HT-29 (cell line): ENCODE measurements at places on chromosomes 5 and 9. TPM values are rescaled to one million over a fixed set of nuclear protein-coding genes. Genes with fewer than 3 reads are reported as not detected.

DNA sequence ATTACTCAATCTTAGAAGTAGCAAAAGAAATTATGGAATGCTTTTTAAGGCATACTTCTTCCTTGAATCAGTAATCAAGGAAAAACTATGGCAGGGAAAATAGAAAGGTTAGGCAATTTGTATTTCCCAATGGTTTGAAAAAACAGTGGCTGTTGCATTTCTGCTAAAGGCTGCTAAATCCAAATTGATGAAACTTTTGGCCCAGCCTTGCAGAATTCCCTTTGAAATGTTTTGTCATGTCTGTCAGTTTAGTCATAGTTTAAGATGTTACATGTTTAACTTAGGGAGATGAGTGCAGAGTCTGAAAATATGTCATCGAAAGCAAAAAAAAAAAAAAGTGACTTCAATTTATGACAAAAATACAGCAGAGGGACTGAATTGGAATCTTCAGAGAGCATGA lies 878.9 kb upstream of the WWC1 start:
- DNase-seq, result no peak

DNA sequence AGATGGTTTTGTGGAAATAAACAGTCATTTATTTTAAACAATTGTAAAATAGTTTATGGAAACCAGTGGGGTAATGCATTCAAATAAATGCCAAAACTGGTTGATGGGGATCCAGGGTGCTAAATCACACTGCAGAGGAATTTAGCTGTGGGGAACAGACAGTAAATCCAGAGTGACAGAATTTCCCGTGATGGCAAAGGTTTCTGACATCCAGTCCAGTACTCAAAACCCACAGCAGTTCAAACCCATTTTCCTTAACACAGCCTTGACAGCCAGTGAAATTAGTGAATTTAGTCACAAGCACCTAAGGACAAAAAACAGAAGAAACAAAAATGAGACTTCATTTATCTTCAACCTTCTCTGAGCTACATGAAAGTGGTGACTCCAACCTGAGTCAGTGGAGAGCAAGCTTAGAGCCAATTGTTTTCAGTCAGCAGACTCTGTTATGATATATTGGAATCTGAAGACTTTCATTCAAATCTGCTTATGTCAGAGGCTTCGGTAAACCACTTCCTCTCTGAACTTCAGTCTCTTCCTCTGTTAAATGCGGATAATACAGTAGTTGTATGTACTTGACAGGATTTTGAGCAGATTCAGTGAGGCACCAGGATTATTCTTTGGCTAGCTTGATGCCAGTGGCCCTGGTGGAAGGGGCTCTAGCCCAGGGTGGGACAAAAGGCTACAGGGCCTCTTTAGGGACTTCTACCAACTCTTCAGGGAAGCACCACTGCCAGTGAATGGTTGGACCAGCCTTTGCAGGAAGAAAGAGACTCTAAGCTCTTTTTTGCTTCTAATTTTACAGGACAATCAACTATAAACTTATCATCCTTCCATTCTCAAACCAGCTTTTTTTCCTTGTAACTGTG lies 185.3 kb downstream of the MAPKAP1 start:
- no peak for DNase-seq

SPAG8 gene
- total RNA-seq, result 0.78 and 1.9 TPM in 2 replicates

- DNase-seq, result no peak
These were observed 6.1 kb upstream of the C9orf152 start for GRCh38 chr9:110214090-110214489.
